Frontal cortex (tissue), 4 donors: ENCODE measurements at places on chromosomes 4 and X. TPM values are rescaled to one million over a fixed set of nuclear protein-coding genes. Genes with fewer than 3 reads are reported as not detected.

The BMPR1B gene
- total RNA-seq, result 8.2 TPM

DNA sequence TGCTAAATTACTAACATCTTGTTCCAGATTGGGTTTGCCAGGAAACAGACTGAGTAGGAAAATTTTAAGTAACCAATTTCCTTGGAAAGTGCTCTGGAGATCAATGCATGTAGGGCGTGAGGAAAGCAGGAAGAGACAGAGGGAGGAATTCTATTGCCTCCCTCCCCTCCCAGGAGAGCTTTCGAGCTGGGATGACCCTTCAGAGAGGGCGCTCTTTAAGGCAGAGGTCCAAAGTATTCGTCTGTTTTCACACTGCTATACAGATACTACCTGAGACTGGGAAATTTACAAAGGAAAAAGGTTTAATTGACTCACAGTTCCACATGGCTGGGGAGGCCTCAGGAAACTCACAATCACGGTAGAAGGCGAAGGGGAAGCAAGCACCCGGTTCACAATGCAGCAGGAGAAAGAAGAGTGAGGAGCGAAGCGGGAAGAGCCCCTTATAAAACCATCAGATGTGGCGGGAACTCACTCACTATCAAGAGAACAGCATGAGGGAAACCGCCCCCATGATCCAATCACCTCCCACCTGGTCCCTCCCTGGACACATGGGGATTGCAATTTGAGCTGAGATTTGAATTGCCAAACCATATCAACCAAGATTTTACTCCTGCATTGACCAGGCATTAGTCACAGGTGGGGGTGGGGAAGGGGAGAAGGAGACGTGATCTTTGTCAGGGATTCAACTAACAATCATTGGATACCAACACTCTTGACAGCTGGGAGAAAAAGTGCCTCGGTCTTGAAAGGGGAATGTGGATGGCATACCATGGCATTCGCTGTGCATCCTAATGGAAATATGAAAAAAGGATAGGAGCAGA is 63.8 kb downstream of the SLITRK2 start:
- no peak for DNase-seq

The PCYT1B gene
- 29.8 TPM for total RNA-seq

The NRK gene
- total RNA-seq, result under 0.01 TPM

The MSX1 gene
- total RNA-seq, result 2.9 TPM

- DNase-seq, result no peak
Observed at GRCh38 chr4:152045807-152046571, 285.2 kb upstream of the GATB start.

The MAOB gene
- 4.9 TPM for total RNA-seq

- DNase-seq, result no peak
Observed at GRCh38 chr4:108861334-108861733, 98.5 kb upstream of the ETNPPL start.

The LUZP4 gene
- not detected for total RNA-seq

The SSX2 gene
- not detected for total RNA-seq

GRCh38 chr4:51831133-51831532 is 11.8 kb upstream of the DCUN1D4 start:
- no peak for DNase-seq

The KLB gene
- total RNA-seq, result under 0.01 TPM

The ERAS gene
- not detected for total RNA-seq

The KDR gene
- 11.0 TPM for total RNA-seq

- DNase-seq, result no peak
Observed at GRCh38 chr4:134139188-134139587, 62.4 kb downstream of the PABPC4L start.

The CT45A5 gene
- total RNA-seq, result not detected

The INTU gene
- 26.9 TPM for total RNA-seq

GRCh38 chr4:28518561-28519165 is 1658.0 kb downstream of the STIM2 start:
- no peak for DNase-seq

- no peak for DNase-seq
Observed at GRCh38 chr4:140641105-140641555, 72.4 kb upstream of the UCP1 start.

The ADAMTS3 gene
- 20.4 TPM for total RNA-seq

The SH2D1A gene
- total RNA-seq, result not detected
